ENCODE measurements at places on chromosomes 12 and 14.

- DNase-seq, result no peak
These were observed 4.4 kb downstream of the AACS start for GRCh38 chr12:125069616-125070015.

- no peak for DNase-seq
These were observed 5.9 kb downstream of the ANKRD33 start for GRCh38 chr12:51893786-51894185.

DNA sequence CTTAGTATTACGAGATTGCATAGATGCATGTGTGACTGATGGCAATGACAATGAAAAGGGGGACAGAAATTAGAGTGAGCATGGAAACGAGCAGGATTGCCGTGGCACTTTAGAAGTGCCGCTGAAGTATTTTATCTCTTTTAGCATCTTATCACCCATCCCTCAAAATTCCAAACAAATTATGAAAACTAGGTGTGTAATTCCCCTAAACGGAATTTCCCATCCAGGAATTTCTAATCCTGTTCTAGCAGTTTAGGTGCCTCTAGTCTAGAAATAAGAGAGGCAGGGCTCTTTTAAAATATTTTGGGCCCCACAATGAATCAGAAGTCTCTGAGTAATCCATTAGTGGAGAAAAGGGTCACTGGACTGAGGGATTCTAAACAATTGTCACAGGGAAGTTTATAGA lies 947 bp downstream of the TMEM52B start:
- no peak for DNase-seq

DNA sequence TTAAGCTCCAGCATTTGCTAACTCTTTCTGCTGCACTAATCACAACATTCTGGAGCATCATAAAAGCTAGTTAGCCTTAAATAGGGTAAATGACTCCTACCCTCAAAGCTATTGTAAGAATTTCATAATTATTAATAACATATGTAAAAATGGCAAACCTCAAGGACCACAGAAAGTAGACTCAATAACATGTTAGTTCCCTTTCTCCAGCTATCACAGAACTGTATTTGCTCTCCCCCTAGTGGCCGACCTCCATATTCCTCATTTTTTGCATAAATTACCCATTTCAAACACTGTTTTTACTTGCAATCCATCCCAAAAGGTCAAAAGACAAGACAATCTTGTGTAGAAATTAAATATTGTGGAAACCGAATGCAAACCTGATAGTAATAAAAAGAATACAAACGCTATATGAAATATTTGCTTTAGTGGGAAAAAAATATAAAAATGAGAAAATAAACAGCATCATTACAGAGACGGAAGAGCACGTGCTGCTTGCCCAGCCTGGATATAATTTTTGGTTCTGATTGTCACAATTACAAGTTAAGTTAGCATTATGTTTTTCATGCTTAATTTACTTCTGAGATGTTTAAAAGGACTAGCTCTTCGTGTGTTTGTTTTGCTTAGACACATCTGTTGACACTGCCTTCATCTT lies 97.9 kb downstream of the RERGL start:
- peak; percentile 73 for DNase-seq

DNA sequence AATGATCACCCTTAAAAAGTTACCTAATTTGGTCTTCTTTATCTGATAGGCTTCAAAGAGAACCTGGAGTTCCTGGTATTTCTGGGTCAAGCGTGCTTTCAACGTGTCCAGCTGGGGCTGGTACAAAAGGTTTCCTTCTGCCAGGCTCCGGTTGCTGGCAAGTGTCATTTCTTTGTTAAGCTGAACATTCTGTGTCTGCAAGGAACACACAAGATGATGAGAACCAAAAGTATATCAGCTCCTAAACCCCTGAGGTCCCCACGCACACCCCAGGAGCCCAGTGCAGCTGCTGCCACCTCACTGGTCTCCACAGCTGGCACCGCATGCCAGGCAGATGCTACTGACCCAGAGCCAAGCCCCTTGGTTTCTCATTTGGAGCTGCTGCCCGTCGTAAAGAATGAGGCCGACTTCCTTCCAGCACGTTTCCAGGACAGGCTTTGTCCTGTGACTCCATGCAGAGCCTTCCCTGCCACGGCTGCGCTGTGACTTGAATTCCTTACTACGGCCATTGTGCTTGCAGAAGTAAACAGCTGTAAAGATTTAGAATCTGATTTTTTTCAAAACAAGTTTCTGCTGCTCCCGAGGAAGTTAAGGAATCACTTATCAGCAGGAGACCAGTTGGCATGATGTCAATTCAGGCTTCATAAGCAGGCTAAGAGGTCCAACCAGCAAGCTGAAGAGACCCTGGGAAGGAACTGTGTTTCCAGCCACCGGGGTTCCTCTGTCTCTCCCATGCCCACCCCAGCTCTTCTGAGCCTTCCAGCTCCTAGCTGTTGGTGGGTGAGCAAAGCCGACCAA lies 24.9 kb downstream of the VPS37B start:
- DNase-seq, result no peak

DNA sequence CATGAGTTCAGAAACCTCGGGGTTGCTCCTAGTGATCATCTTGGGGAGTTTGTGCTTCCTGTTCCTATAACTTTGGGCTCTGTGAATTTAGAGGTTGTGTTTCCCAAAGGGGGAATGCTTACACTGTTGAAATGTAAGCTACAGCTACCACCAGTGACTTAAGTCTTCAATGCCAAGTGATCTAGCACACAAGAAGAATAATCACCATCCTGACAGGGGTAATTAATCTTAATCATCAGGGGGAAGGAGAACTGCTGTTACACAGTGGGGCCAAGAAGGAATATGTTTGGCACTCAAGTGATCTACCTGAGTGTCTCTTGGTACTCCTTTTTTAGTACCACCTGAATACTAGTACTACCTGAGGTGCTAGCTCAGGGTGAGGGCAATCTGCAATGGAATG lies 34.9 kb upstream of the RNU6-7 start:
- DNase-seq, result no peak

GRCh38 chr12:14956024-14956891 lies 5.1 kb downstream of the ARHGDIB start:
- no peak for DNase-seq

DNA sequence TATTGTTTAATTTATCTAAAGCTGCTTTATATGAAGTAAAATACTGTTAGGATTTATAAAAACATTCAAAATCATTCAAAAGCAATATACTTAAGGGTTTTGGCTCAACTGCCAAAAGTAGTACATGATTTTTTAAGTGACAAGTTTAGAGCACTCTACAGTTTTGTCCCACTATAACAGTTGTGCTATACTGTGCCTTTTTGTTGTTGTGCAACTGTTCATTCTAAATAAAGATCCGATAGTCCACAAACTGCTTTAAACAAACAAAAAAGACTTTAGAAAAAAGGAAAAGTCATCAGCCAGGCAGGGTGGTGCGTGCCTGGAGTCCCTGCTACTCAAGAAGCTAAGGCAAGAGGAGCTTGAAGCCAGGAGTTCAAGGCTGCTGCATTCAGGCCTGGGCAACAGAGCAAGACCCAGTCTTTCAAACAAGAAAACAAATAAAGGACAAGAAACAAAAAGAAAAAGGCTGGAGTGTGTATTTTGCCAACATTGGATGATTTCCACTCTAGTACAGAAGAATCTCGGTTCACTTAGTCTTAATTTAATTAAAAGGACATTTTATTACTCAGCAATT lies 7.3 kb downstream of the C2CD5 start:
- no peak for DNase-seq

DNA sequence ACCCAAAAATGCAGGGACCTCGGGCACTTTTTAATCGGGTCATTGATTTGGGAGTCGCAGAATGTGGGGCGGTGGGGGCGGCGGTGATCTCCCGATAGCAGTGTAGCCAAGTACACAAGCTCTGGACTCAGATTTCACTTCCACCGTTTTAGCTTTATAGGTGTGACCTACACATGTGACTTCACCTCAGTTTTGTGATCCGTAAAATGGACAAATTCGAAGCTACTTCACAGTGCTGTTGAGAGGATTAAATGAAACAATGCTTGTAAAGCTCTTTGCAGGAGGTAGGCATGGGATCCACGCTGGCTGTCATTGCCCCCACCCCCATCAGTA lies 478 bp downstream of the RITA1 start:
- DNase-seq, result no peak

GRCh38 chr14:28375295-28375694 lies 391.3 kb upstream of the FOXG1 start:
- peak; percentile 34 for DNase-seq

DNA sequence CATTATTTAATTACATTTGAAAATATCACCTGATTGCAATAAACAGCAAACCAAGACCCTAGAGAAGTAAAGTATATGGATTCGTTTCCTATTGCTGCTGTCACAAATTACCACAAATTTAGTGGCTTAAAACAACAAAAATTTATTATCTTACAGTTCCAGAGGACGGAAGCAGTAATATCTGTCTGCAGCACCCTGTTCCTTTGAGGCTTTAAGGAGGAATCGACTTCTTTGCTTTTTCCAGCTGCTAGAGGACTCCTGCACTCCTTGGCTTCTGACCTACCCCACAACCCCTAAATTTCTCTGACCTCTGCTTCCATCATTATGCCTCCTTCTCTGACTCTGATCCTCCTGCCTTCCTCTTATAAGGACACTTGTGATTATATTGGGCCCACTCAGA lies 23.8 kb upstream of the PPM1A start:
- no peak for DNase-seq

DNA sequence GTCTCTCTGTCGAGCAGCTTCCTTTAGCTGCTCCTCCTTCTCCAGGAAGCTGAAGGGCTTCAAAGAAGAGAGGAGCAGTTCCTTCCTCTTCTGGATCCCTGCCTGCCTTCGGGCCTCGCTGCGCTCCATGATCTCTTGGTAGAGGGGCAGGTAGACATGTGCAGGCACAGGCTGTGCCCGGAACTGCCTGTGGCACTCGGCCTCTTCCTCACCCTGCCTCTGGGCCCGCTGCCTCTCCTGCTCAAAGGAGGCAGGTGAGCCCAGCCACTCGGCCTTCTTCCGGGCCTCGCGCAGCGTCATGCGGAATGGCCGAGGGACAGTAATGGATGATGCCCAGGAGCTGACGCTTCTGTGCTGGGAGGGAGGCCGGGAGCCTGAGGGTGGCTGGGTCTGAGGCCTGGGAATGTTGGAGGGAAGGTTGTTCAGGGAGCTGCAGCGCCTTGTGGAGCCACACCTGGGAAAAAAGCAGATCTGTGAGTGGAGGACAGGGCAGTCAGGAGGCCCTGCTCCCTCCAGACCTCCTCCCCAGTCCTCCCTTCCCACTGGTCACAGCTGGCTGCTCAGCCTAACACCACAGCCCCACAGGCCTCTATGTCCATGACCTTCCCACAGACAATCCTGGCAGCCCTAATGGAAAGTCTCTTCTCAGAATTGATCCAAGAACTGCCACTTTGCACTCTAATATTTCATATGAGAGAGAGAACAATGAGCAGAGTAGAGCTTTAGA lies 5.3 kb downstream of the FAM161B start:
- DNase-seq, result no peak

DNA sequence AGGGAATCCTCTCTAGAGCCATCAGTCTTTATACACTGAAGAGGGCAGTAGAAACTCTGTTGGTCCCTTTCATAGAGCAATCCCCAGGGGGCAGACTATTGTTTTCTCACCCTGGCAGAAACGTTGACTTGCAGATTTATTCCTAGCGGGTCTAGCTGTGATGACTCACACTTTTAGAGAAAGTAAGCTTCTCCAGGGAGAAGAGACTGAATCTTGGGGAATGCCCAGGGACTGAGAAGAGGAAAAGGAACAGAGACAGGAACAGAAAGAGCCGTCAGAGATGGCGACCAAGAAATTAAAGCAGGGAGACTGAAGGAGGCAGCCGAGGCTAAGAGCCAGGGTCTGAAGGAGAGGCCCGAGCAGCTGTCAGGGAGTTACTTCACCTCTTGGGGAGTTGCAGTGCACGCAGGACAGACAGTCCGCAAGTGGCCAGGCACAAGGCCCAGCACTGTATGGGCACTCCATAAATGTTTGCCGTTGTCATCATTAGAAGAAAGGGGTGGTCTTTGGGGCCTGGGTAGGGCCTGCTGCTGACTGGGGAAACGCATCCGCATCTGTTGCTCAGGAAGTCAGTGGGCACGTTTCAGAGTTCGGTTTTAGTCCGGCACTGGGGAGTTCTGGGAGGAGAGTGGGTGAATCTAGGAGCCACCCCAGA lies 13.0 kb downstream of the PLEKHG6 start:
- peak; percentile 70 for DNase-seq

Measured in Caco-2 (cell line).